ENCODE measurements at places on chromosomes 1 and 21. TPM values are rescaled to one million over a fixed set of nuclear protein-coding genes. Genes with fewer than 3 reads are reported as not detected.

Gene IQCC
- total RNA-seq = 2.9 TPM

Gene CRYAA
- not detected for total RNA-seq

Gene HSPB7
- total RNA-seq = not detected

Gene S100A11
- total RNA-seq = 977 TPM

DNA sequence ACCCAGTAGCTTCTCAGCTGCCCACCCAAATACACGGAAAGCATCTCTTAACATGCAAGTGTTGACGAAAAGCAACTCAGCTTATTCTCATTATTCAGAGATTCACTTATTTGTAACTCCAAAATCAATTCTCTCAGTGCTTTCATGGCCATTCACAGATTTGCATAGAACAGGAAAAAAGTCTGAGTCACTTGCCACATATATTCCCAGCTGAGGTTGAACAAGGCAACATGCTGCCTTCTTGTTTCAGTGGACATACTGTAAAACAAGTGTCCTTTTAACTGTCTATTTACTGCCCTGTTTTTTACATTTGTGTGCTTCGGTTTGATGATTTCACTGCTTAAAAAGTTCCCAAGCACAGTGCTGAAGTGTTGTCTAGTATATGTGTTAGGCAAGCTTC, 273.0 kb downstream of the LTN1 start:
- no peak for DNase-seq

Gene TOMM20
- 262 TPM for total RNA-seq

Gene BRINP3
- total RNA-seq = 0.25 TPM

DNA sequence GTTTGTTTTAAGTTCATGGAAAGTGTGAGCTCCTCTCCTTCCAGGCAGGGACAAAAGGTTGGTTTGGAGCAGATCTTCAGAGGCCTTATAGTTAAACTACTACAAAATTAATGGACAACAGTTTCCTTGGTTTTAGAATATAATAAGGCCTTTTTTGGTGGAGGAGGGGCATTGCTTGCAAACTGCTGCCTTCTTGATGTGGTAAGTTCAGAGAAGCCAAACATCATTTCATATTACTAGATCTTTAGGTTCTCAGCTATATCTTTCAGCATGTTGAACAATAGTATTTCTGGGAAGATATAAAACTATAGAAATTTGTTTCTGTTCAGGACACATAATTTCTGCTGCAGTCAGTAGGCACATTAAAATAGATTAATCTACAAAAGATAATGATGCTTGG, 97.8 kb upstream of the B3GALT2 start:
- DNase-seq = no peak

Gene RSPO1
- total RNA-seq = not detected

Gene CD247
- total RNA-seq = not detected

Gene KCNH1
- total RNA-seq = 0.15 TPM

DNA sequence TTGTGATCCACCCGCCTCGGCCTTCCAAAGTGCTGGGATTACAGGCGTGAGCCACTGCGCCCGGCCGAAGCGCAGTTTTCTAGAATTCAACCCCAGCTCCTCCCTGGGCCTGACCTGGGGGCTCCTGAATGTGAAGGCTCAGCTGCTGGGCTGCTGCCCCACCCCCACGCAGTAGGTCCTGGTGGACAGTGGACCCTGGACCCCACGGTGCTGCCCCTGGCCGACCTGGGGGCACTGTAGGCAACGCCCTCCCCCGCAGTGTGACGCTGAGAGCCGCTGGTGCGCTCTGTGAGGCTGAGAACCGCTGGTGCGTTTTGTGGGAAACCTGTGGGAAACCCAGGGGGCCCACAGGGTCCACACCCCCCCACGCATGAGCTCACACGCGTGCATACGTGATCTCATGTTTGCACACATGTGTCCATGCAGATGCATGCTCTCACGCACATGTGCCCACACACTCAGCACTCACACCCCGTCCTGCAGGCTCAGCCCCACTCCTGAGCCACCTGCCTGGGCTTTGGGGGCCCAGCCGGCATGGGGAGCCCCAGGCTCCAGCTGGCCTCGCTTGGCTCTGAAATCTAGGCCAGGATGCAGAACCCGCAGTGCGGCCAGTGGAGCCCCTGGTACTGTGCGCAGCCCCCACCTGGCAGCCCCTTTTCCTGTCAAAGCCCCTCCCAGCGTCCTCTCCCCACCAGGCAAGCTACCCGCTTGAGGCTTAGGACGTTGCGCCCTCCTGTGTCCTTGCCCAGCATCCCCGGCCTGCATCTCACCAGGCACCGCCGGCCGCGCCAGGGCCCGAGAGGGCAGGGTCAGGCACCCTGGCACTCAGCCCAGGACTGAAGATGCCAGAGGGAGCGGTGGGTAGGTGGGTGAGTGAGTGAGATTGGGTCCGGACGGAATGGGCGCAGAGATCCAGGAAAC, 67.7 kb downstream of the COL18A1 start:
- DNase-seq = no peak

GRCh38 chr1:58597996-58598395, 20.9 kb upstream of the TACSTD2 start:
- no peak for DNase-seq

DNA sequence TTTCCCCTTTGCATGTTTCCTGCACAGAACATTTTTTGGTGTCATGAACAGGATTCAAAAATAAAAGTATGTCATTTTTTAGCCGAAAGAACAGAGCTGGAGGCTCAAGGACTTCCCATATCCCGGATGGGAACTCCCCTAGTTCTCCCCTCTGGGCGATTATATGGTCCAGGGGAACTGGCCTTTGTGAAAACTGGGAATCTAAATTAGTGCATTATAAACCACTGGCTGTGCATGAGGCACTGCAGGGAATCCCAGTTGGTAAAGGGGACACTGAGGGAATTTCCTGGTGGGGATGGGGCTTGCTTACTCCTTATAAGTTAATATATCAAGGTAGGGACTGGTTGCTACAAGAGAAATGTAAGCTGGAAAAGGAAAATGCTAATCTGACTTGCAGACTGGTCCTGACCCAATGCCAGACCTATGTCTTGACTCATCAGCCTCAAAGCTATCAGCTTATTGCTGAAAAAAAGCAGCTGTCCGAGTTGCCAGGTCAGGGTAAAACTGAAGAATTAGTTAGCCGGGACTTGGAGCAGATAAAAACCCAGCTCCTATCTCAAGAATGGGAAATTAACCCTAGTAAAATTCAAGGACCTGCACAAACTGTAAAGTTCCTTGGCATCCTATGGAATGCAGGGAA, 122.6 kb downstream of the FCRL5 start:
- no peak for DNase-seq

Gene FCRLB
- 0.97 TPM for total RNA-seq

Gene CPLANE2
- 4.0 TPM for total RNA-seq

GRCh38 chr1:162626761-162627160, 5.5 kb upstream of the DDR2 start:
- DNase-seq = no peak

Gene SPATA45
- total RNA-seq = not detected

DNA sequence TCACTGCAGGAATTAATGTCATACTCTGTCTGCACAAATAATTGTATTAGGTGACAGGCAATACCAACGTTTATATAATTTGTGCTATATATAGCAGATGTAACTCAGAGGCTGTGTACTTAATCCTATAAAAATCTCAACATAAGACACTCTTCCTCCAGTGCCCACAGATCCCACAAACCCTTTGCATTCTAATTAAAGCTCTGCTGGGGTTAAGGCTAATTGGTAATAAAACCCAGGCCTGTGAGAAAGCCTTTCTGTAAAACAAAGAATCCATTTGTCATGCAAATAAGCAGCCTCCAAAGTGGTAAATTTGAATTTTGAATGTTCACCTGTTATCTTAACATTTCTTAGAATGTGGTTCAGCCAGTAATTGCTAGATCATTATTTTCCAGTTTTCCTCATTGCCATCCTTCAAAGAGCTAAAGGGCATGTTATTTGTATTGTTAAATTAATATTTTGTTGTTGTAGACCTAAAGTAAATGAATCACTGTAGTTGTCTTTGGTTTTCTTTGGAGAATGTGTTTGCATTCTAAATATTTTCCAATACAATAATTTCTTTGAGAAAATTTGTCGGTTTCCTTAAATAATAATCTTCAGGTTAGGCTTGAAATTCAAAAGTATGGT, 46.3 kb upstream of the PRDX6 start:
- DNase-seq = no peak

- no peak for DNase-seq
Measured at GRCh38 chr1:44707112-44707881, 23.7 kb downstream of the RNU5D-1 start.

DNA sequence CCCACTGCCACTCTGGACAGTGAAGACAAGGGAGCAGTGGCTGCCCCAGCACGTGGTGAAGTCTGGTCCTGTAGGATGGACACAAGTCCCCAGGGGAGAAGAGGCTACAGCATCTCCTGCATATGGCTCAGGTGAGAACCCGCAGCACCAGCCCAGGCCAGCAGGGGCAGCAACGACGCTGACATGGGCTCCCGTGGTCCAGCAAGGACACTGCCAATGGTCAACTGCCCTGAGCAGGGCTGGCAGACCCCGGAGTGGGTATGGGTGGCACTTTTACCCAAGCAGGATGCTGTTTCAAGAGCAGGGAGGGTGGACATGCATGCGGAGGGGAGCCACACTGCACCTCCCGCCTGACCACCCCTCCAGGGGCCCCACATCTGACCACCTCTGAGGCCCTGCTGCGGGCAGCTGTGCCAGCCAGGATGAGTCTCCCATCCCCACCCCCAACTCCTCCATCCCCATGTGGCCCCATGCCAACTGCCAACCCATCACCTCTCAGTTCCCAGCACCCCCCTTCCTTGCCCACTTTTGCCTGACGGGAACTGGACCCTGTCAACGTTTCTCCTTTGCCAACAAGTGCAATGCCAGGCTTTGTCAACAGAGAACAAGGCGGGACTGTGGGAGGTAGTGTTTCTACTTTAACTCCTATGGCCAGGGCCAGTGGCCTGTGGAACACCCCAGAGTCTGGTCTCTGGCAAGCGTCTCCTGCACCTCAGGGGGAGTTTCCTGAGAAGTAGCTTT, 8.6 kb downstream of the MORN1 start:
- peak; percentile 21 for DNase-seq
